Non-pigmented ciliary epithelial cell (primary cell): ENCODE measurements at places on chromosomes 6 and 20.

GRCh38 chr6:10362300-10362699 is 52.6 kb downstream of the TFAP2A start:
- no peak for DNase-seq

- DNase-seq = no peak
Measured at GRCh38 chr6:56856036-56856580, 98.8 kb upstream of the BEND6 start.

DNA sequence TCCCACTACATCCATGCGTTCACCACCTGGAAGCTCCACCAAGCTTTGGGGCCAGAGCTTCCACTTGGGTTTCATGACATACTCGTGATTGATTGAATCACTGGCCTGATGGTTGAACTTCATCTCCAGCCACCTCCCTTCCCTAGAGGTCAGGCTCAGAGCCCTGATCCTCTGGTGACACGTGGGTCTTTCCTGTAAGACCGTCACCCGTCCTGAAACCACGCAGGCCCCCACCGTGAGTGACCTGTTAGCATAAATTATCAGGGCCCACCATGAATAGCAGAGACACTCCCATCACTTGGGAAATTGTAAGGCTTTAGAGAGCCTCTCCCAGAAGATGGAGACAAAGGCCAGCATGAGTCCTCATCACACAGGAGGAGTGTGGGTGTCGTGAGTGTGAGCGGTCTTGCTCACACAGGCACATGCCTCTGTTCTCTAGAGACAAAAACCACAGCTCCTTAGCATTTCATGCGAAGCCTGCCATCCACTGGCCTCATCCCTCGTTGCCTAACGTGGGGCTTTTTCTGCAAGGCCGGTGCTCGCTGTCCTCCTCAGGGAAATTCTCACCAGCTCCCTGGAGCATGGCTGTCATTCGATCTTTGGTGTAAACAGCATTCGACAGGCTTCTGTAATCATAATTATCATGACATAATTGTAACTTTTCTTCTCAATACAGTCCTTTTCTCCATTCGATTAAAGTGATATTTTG is 65.1 kb upstream of the DUSP22 start:
- no peak for DNase-seq

DNA sequence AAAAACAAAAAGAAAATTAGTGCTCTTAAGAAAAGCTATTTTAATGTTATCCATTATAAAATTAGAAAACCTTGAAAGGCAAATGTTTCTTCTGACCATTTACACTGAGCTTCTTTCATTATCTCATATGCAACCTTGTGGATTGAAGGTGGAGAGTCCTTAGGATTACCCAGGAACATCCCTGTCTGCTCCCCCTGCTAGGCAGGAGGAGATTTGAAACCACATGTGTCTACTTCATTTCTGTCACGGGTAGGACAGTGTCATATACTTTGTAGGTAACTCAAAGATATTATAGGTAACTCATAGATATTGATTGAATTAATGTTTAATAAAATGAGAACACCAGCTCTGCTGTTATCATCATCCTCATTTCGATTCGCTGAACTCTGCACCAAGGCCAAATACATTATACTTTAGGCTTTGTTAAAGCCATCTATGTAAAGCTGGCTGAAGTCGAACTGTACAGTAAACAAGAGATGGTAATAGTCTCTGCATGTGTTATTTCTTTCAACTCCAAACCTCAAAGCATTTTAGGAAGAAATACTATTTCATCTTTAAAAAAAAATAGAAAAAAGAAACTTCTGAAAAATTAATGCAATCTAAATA is 49.5 kb downstream of the HDAC2 start:
- no peak for DNase-seq

GRCh38 chr20:49984426-49985153 is 1.8 kb downstream of the SNAI1 start:
- DNase-seq = no peak

DNA sequence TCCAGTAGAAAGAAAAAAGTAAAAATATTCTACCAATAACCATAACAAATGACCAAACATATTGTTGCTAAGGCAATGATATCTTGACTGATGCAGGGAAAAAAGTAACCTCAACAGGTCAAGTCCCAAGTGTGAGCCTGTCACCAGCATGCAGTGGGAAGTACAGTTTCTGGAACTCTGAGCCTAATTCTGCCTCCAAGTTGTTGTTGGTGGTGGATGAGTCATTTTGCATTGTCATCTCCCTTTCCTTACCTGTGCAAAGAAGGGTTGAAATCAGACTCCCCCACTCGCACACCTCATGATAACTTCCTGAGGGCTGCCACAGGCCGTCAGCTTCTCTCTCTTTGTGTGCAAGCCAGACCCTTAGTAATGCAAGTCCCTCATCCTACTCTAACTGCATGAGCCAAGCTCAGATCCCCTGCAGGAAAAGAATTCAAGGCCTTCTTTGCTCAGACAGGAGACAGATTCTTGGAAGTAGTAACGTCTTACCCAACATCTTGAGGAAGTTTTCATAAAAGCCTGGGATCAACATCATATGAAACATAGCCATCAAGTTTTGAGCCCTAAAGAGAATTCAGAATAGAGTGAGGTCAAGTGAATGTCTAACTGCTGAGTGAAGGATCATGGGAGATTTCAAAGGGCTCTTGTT is 207.6 kb upstream of the FOXA2 start:
- DNase-seq = no peak

GRCh38 chr6:6788394-6789032 is 200.0 kb downstream of the LY86 start:
- DNase-seq = no peak

- no peak for DNase-seq
Measured at GRCh38 chr20:48066851-48067250, 281.6 kb upstream of the SULF2 start.

DNA sequence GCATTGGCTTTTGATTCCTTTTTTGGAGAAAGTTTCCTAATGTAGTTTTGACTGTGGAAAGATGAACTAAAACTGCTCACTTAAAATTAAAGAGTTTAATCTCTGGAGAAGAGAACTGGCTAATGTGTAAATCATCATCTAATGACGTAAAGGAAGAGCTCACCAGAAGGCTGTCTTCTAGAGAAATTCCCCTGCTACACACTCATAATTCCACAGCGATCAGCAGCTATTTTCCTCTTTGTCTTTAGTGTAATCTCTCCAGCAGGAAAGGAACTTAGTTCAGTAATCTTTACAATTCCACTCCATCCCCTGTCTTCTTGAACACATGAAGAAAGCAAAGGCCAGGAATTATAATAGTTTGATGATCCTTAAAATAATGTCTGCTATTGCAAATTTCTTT is 15.8 kb downstream of the SPTLC3 start:
- DNase-seq = no peak

GRCh38 chr20:17572034-17572638 is 2.3 kb downstream of the DSTN start:
- DNase-seq = no peak

- peak; percentile 10 for DNase-seq
Measured at GRCh38 chr20:31968291-31969126, 558 bp downstream of the XKR7 start.

DNA sequence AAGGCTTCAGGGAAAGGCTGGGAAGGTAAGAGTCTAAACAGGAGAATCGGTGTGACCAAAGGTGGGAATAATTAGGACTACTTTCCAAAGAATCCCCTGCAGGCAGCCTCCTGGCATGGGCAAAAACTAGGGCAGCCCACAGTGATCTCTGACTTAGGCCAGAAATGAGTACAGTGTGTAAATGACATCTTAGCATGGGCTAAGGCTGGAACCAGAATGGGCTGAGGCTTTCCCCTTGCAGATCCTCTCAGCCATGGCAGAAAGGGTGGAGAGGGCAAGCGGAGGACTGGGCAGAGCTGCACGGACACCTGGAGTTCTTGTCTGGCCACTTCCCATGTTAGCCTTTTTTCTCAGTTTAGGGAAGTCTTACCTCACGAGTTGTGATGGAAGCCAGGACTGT is 69.9 kb upstream of the FOXQ1 start:
- no peak for DNase-seq

GRCh38 chr6:15234068-15234758 is 11.7 kb upstream of the JARID2 start:
- no peak for DNase-seq

GRCh38 chr6:107217248-107217647 is 101.9 kb upstream of the BEND3 start:
- no peak for DNase-seq

DNA sequence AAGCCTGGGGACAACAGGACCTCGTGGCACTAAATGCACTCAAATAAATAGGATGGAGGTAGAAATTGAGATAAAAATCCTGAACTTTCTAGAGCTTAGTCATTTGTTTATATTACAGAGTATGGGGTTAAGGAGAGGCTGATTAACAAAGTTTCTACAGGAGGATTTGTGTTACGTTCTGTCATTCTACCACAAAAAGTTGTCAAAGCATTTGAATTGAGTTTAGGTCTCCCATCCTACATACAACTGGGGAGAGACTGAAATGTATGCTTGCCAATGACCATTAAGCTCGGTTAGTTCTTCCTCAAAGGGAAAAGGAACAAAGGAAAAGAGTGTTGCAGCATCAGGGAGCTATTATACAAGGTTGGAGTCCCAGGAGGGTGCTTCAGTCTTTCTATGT is 597.9 kb downstream of the COL12A1 start:
- DNase-seq = no peak

DNA sequence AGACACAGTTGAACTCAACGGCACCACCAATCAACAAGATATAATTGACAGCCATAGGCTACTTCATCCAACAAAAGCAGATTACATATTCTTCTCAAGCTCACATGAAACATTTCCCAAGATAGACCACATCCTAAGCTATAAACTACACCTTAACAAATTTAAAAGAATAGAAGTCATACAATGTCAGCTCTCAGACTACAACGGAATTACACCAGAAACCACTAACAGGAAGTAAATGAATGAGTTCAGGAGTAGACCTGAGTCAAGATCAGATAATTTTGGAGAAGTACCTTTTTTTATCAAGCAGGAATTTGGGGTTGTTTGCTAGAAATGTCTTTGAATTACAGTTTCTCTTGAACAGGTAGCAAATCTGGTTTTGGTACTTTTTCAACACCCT is 237.8 kb downstream of the TBX18 start:
- DNase-seq = no peak

GRCh38 chr6:106163966-106164877 is 78.1 kb downstream of the PRDM1 start:
- DNase-seq = no peak

GRCh38 chr20:9400171-9401025 is 114.0 kb upstream of the LAMP5 start:
- DNase-seq = no peak

DNA sequence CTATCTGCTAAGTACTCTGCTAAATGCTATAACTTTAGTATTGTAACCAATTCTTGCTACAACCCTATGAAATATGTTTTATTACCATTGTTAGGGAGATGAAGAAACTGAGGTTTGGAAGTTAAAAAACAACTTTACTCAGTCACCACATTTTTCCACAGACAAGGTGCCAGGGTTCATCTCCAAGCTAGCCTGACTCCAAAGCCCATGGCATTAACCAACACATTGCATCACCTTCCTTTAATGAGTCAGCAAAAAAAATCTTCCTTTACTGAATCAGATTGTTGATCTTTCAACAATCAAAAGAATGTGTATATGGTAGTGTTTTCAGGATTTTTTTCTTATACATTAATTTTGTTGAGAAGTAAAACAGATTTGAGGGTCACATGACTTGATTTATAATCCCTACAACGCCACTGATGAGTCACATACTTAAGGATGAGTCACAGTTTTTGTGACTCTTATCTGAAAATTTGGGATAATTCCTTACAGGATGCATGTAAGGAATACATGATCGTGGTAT is 41.5 kb downstream of the MAN1A1 start:
- DNase-seq = peak; percentile 50

DNA sequence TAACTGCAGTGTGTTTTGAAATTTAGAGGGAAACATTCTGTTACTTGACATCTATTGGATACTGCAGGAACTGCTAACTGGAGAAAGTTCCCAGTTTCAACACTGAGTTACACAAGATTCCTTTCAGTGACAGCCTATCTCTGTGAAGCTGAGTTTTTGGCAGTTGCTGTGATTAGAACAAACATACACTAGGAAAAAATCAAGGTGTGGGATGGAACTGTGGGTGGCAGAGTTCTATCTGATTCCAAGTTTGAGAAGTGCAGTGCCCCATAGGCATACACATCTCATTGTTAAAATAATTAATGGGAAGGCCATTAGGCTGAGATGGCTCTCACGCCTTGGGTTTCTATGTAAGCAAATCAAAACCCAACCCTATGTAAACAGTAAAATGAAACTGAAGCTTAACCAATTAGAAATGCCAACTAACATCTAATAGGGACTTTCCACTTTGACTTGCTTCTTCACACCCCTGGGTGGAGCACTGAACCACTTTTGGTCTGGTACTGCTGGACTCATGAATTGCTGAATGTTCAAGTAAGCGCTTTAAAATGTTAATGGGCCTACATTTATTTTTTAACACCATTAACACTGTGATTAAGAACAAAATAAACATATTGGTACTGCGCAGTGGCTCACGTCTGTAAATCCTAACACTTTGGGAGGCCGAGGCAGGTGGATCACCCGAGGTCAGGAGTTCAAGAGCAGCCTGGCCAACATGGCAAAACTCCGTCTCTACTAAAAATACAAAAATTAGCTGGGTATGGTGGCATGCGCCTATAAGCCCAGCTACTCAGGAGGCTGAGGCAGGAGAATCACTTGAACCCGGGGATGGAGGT is 55.2 kb upstream of the TBC1D7 start:
- DNase-seq = no peak

GRCh38 chr6:103721923-103722322 is 1137.8 kb downstream of the HACE1 start:
- no peak for DNase-seq

DNA sequence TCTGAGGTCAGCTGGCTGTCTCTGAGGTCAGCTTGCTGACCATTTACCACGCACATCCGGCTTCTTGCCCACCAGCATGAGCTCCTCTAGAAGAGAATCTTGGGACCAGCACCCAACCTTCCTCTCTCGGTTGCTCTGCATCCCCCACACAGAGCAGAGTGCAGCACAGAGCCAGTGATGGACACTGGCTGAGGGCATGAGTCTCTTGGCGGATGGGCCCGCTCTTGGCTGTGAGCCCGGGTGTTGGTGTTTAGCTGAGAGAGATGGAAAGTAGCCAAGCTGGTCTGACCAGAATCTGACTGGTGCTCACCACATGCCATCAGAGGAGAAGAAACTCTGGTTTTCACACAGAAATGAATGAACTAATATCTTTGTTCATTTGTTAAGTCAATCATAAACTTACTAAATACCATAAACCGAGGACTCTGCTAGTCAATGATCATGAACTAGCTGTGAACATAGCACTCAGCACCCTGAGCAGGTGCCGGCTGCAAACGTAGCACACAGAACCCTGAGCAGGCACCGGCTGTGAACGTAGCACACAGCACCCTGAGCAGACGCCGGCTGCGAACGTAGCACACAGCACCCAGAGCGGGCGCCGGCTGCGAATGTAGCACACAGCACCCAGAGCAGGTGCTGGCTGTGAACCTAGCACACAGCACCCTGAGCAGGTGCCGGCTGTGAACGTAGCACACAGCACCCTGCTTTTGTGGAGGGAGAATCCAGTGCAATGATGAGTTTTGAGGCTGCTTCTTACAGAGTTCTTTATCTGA is 10.4 kb upstream of the THBS2 start:
- no peak for DNase-seq

DNA sequence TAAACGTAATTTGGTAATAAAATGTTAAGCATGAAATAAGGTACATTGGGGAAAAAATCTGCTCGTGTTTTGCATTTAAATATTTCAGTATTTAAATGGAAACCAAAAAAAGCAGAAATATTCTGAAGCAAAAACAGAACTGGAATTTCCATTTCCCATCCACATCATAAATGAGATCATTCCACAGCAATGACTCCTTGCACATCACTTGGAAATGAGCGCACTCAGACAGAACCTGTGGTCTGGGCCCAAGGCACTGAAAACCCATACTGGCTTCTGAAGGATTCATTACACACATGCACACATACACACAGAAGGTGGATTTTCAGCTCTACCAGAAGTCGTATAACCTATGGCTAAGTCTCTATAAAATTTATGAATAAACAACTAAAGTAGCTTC is 174.8 kb downstream of the IBTK start:
- peak; percentile 71 for DNase-seq
